ENCODE measurements at places on chromosomes 3 and 15. TPM values are rescaled to one million over a fixed set of nuclear protein-coding genes. Genes with fewer than 3 reads are reported as not detected.

DNA sequence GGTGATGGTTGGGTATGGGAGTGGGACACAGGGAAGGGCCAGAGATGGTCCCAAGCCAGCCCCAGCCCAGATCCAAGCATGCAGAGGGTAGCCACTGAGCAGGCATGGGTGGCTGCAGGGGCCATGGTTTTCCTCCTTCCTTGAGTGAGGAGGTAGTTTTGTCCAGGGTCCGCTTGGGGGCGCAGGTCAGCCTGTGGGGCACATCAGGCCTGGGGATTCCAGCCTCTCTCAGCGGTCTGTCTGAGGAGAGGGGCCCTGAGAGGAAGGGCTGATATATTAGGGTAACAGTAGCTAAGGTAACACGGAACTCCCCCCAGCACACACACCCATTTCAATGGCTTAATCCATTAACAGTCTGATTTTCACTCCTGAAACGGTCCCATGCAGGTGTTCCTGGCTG lies 22.7 kb upstream of the LCTL start:
- H3K36me3 ChIP-seq, result no peaks in the 10 kb centered on the region
- H3K27ac ChIP-seq, result no peak overlapping the region
- H3K27me3 ChIP-seq, result no peaks in the 10 kb centered on the region

- peaks cover 21% of the 10 kb centered on the region for H3K36me3 ChIP-seq
- no peaks in the 10 kb centered on the region for H3K27me3 ChIP-seq
- peaks cover 51% of the 10 kb centered on the region for H3K4me1 ChIP-seq
- DNase-seq, result peak; percentile 52
Measured at GRCh38 chr3:156674911-156675829, 780 bp downstream of the TIPARP start.

GRCh38 chr3:37630441-37630840 lies 231.2 kb upstream of the CTDSPL start:
- H3K27ac ChIP-seq, result peak overlapping the region; percentile 4
- no peak for DNase-seq
- peaks cover 6% of the 10 kb centered on the region for H3K36me3 ChIP-seq
- no peak overlapping the region for H3K4me3 ChIP-seq
- H3K4me1 ChIP-seq, result no peaks in the 10 kb centered on the region
- H3K27me3 ChIP-seq, result no peaks in the 10 kb centered on the region

DNA sequence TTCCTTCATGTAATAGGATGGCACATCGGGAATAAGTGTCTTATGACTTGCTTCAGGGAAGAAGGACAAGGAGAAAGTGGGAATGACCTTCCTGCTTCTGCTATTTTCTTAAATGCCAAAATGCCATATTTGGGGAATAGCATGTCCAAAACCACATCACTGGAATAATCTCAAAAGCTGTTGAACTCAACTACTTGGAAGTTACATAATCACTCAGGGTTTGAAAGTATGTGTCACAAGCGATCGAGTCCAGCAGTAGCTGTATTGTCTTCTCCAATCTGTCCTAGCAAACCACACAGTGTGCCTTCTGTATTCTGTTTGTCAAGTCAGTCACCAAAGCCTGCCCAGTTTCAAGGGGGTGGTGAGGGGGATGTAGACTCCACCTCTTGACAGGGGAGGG lies 58.3 kb upstream of the GADL1 start:
- H3K4me3 ChIP-seq, result no peak overlapping the region
- H3K4me1 ChIP-seq, result no peaks in the 10 kb centered on the region
- no peak for DNase-seq
- no peak overlapping the region for H3K27ac ChIP-seq
- no peaks in the 10 kb centered on the region for H3K36me3 ChIP-seq
- H3K27me3 ChIP-seq, result no peaks in the 10 kb centered on the region

- H3K4me1 ChIP-seq, result peaks cover 73% of the 10 kb centered on the region
- H3K4me3 ChIP-seq, result no peak overlapping the region
- no peaks in the 10 kb centered on the region for H3K36me3 ChIP-seq
- DNase-seq, result no peak
- H3K27ac ChIP-seq, result no peak overlapping the region
- H3K27me3 ChIP-seq, result no peaks in the 10 kb centered on the region
Measured at GRCh38 chr15:98743177-98743576, 94.8 kb downstream of the IGF1R start.

DNA sequence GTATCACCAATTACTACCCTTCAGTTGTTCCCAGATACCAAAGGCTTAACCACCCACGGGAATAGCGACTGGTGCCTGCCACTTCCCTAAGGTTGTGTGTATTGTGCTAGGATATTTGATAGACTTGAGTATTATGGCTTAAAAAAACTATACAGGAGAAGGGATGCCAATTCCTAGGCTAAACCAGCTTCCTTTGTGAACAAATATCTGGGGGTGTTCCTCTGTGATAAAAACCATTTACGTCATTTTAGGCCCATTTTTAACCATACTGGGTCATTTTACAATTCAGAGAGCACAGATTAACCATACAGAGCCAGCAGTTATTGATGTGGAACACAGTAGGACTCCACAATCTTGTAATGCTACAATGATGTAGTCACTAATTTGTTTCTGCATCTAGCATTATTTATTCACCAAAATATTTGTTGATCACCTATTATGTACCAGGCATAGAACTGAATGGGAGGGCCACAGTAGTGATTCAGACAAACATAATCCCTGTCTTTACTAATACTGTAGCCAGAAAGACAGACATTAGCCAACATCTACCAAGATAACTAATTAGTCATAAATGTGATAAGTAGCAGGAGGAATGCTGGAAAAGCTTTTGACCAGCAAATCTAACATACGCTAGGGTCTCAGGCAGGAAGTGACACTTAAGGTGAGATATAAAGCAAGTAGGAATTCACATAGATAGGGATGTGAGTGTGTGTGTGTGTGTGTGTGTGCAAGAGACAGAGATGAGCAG lies 184.8 kb downstream of the MECOM start:
- no peak overlapping the region for H3K4me3 ChIP-seq
- DNase-seq, result no peak
- H3K4me1 ChIP-seq, result no peaks in the 10 kb centered on the region
- H3K27me3 ChIP-seq, result no peaks in the 10 kb centered on the region

DNA sequence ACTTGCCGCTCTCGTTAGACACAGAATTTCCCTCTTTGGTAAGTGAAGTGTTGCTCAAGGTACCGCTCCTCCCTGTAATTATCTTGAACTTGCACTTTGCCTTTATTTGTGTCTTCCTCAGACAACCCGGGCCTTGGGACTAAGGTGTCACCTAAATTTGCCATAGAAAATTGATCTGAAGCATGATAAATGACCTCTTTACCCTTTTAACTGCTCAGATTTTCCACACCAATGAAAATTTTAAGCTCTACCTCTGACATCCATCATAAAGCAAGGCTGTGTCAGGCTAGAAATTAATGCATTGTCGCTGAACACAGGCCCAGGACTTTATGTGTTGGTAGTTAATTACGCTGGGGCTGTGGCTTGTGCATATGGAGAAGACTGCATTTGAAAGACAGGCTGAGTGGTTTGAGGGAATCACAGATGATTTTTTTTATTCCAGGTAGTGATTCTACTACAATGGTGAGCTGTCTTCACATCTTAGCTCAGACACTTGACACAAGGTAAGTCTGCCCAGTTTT lies 199.6 kb upstream of the CHRM5 start:
- H3K27me3 ChIP-seq, result no peaks in the 10 kb centered on the region
- no peak overlapping the region for H3K27ac ChIP-seq
- no peak for DNase-seq
- H3K36me3 ChIP-seq, result no peaks in the 10 kb centered on the region
- no peaks in the 10 kb centered on the region for H3K4me1 ChIP-seq

DNA sequence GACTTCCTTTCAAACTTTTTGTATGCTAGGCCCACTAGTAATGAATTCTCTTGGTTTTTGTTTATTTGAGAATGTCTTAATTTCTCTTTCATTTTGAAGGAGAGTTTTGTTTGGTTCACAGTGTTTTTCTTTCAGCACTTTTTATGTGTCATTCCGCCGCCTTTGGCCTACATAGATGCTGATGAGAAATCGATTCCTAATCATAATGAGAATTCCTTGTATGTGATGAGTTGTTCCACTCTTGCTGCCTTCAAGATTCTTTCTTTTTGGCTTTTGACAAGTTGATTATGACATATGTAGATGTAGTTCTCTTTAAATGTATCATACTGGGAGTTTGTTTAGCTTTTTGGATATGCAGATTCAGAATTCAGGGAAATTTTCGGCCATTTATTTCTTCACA lies 35.5 kb downstream of the CERS3 start:
- no peaks in the 10 kb centered on the region for H3K27me3 ChIP-seq
- H3K36me3 ChIP-seq, result no peaks in the 10 kb centered on the region
- H3K27ac ChIP-seq, result no peak overlapping the region
- DNase-seq, result no peak

DNA sequence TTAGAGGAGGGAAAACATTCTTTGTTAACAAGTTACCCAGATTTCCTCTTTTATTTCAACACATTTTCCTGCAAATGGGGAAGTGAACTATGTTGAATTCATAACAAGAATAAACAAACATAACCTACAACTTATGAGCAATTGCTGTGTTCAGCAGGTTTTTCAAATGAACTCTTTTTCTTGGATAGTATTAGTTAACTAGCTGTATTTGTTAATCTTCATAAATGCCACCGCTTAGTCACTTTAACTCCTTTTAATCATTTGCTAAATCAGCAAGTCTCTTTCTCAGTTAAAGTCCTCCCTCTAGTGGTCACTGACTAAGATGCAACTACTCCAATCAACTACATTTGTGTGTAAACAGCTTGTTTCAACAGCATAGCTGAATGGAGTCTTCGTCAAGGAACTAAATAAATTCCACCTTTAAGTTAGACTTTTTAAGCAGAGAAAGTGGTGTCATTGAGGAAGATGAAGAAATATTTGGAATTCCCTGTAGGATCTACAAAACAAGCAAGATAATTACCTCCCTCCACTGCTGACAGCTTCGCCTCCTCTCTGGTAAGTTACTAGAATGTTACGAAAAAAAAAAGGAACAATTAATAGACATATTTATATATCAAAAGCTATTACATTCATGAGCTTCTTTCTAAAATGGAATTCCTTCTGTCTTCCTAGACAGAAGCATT lies 1122.0 kb downstream of the ROBO1 start:
- H3K4me1 ChIP-seq, result no peaks in the 10 kb centered on the region
- no peak overlapping the region for H3K27ac ChIP-seq
- H3K27me3 ChIP-seq, result no peaks in the 10 kb centered on the region
- H3K4me3 ChIP-seq, result no peak overlapping the region
- no peaks in the 10 kb centered on the region for H3K36me3 ChIP-seq

- peak overlapping the region; percentile 89 for H3K27ac ChIP-seq
- no peak overlapping the region for H3K4me3 ChIP-seq
- peaks cover 17% of the 10 kb centered on the region for H3K4me1 ChIP-seq
- no peaks in the 10 kb centered on the region for H3K27me3 ChIP-seq
- H3K36me3 ChIP-seq, result peaks cover 34% of the 10 kb centered on the region
Measured at GRCh38 chr3:11570789-11571495, 72.8 kb downstream of the VGLL4 start.

GRCh38 chr3:43286115-43286840 lies at the start of gene SNRK:
SNRK (plus strand) TSS chr3:43286540; CDS start chr3:43303204, 16,664 bp downstream.
- peak within 1 kb of the TSS; percentile 68 for H3K4me3 ChIP-seq
- peak; percentile 94 for DNase-seq
- peaks cover 50% of the 10 kb centered on the region for H3K4me1 ChIP-seq
- H3K36me3 ChIP-seq, result no peaks in the 10 kb centered on the region
- H3K27ac ChIP-seq, result peak within 1 kb of the TSS; percentile 89

- H3K27ac ChIP-seq, result no peak overlapping the region
- no peaks in the 10 kb centered on the region for H3K36me3 ChIP-seq
Measured at GRCh38 chr3:126962756-126963155, 20.2 kb upstream of the PLXNA1 start.

DNA sequence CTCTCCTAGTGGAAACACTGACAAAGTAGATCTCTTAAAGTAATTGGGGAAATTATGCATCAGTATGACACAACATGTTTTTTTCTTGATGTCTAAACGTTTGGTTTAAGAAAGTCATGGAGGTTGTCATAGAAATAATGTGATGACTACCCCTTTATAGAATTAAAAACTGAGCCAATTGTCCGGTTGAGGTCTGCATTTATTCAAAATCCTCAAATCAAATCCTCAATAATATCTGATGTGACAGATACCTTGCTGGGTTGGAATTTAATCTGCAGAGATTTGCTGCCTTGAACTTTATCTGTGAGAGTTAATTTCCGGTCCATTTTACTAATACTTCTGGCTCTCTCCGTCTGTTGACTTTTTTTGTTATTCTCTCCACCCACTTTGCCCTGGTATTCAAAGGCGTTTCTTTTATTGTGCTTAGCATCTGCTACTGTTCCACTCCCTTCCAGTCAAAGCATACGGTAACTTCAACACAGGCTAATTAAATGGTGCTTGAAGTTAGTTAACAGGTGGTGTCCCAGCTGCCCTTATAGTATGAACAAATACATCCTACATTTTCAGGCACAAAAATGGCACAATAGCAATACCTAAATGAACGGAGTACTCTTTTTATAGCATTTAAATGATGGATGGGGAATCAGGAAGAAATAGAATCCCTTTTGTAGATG lies 628.3 kb downstream of the ROBO1 start:
- no peak overlapping the region for H3K4me3 ChIP-seq
- no peaks in the 10 kb centered on the region for H3K4me1 ChIP-seq
- H3K27ac ChIP-seq, result no peak overlapping the region
- H3K36me3 ChIP-seq, result no peaks in the 10 kb centered on the region
- no peaks in the 10 kb centered on the region for H3K27me3 ChIP-seq

- no peak overlapping the region for H3K4me3 ChIP-seq
- H3K27ac ChIP-seq, result no peak overlapping the region
- H3K27me3 ChIP-seq, result no peaks in the 10 kb centered on the region
- H3K36me3 ChIP-seq, result no peaks in the 10 kb centered on the region
- H3K4me1 ChIP-seq, result peaks cover 10% of the 10 kb centered on the region
- DNase-seq, result no peak
Measured at GRCh38 chr3:17340693-17341092, 401.7 kb downstream of the TBC1D5 start.

- no peaks in the 10 kb centered on the region for H3K4me1 ChIP-seq
- no peaks in the 10 kb centered on the region for H3K36me3 ChIP-seq
- no peaks in the 10 kb centered on the region for H3K27me3 ChIP-seq
- H3K4me3 ChIP-seq, result no peak overlapping the region
- DNase-seq, result no peak
Measured at GRCh38 chr3:14503033-14503705, 37.0 kb downstream of the GRIP2 start.

DNA sequence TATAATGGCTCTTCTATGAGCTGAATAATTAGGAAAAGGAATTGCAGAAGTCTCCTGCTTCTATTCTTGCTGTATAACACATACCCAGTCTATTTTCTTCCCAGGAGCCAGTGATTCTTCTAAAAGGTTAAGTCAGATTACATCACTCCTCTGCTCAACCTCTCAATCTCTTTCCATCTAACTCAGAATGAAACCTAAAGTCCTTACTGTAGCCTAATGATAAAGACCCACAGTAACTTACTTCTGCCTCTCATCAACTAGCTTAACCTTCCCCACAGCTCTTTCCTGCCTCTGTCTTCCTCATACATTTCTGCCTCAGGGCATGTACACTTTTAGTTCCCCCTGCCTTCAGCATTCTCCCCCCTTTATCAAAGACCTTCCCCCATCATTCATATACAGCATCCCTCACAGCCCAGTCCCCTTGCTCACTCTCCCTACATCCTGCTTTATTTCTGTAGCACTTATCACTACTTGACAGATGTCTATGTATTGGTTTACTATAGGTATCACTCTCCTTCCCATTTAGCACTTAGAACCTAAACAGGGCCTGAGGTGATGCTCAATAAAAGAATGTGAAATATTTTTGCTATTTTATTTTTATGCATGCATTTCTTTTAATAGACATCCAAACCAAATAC lies 28.5 kb upstream of the CMTM6 start:
- no peak for DNase-seq
- H3K4me1 ChIP-seq, result no peaks in the 10 kb centered on the region
- no peaks in the 10 kb centered on the region for H3K27me3 ChIP-seq
- peaks cover 81% of the 10 kb centered on the region for H3K36me3 ChIP-seq
- no peak overlapping the region for H3K27ac ChIP-seq

Gene STX19
- total RNA-seq, result not detected

Gene CACNA2D2
- 7.2 TPM for total RNA-seq

Gene PLOD2
- 77.9 TPM for total RNA-seq

Gene WDR93
- total RNA-seq, result not detected

Gene PLA2G4F
- 41.4 TPM for total RNA-seq
